ENCODE measurements at places on chromosomes 4 and X. TPM values are rescaled to one million over a fixed set of nuclear protein-coding genes. Genes with fewer than 3 reads are reported as not detected.

GRCh38 chr4:153834901-153835300 lies 46.0 kb upstream of the SFRP2 start:
- no peak for DNase-seq

DNA sequence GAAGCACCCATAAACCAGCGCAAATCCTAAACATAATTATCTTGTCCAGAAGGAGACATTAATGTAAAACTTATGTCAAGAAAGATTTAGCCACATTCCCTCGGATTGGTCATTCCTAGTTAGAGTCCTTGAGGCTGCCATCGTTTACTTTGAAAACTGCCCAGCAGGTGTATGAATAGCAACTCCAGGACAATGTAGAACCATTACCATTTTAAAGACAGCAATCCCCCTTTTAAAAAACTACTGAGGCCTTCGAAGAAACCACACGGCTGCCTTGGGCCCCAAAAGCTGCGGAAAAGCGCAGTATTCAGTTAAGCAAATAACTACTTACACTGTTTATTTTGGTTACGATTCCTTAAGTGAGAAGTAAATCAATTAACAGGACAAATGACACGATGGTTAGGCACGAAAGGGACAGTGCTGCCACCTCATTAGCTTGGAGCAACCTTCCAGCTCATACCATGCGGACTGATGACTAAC lies 822 bp upstream of the SGMS2 start:
- DNase-seq: no peak

DNA sequence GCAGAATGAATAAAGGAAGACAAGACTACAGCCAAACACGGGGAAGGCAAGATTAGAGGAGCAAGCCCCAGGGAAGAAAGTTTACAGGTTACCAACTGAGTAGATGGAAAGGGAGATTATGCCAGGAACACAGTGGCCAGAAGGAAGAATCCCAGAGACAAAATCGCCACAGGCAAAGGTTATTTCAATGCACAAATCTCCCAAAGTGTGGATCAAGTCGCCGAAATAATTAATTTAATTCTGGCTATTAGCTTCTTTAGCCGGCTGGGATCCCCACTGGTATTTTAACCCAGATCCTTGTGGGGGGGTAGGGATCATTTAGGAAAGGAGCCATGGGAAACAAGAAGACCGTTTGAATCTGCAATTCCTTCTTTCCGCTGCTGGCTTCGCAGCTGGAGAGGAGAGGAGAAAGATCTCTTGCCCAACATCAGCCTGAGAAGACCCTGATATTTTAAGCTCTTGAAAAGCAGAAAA lies 171.0 kb downstream of the DHX15 start:
- no peak for DNase-seq

- DNase-seq: no peak
Measured at GRCh38 chr4:30454504-30454903, 265.7 kb upstream of the PCDH7 start.

- DNase-seq: no peak
Measured at GRCh38 chrX:45001048-45001447, 128.1 kb downstream of the KDM6A start.

DNA sequence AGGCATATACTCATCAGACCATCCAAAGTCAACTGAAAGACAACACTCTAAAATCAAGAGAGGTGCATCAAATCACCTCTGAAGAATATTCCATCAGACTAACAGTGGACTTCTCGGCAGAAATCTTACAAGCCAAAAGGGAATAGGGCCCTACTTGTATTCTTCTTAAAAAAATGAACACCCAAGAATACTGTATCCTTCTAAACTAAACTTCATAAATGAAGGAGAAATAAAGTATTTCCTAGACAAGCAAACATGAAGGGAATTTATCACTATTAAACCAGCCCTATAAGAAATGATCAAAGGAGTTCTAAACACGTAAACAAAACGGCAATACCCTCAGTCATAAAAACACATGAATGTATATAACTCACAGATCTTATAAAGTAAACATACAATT lies 141.2 kb downstream of the CXXC4 start:
- DNase-seq: no peak

CT55 gene
- total RNA-seq: not detected

DNA sequence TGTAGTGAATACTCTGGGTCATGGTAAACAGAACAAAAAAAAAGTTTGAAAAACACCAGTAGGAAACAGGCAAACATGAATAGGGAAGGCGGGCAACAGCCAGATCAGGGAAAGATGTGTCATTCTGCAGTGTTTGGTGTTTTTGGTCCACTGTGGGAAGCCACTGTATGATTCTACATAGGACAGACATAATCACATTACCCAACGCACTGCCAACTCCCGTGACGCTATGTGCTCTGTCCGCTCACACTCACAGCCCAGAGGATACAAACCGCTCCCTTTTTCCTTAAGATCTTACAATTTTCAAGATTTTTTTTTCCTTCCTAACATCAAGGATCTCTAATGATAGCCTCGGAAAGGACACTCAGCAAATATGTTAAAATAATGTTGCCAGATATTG lies 59.3 kb downstream of the HADH start:
- DNase-seq: no peak

GRCh38 chr4:177444911-177445736 lies 2.9 kb upstream of the AGA start:
- DNase-seq: no peak

SSX2B gene
- not detected for total RNA-seq

AASDH gene
- total RNA-seq: 7.9 TPM

LCORL gene
- total RNA-seq: 9.0 TPM

All from chondrocyte (in vitro differentiated cells).